ENCODE measurements at places on chromosomes 1 and 21.

- DNase-seq: no peak
These were observed 87.2 kb downstream of the PEX14 start for GRCh38 chr1:10561955-10562354.

DNA sequence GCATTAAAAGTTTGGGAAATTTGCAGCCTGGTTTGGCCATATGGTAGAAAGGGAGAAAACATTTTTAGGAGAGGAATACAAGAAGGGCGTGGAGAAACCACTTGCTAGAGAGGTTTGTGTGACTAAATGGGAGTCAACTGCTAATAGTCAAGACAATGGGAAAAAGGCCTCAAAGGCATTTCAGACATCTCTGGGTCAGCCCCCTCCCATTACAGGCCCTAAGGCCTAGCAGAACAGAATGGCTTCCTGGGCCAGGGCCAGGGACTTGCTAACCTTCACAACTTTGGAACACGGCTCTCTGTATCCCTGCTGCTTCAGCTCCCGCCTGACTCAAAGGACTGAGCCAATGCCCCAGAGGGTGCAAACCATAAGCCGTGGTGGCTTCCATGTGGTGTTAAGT is 752.3 kb upstream of the ADAMTS5 start:
- DNase-seq: no peak

- no peak for DNase-seq
These were observed 51.3 kb upstream of the LRRN2 start for GRCh38 chr1:204736836-204737235.

DNA sequence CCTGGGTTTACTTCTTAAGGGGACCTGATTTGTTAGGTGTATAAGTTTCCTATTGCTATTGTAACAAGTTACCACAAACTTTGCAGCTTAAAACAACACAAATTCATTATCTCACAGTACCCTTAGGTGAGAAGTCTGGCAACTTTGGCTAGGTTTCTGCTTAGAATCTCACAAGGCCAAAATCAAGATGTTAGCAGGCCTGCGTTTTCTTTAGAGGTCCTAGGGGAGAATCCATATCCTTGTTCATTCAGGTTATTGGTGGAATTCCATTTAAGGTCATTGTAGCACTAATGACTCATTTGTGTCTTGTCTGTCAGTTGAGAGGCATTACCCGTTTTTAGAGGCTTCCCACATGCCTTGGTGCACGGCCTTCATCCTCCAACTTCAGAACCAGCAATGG is 8.2 kb upstream of the SH2D1B start:
- DNase-seq: no peak

DNA sequence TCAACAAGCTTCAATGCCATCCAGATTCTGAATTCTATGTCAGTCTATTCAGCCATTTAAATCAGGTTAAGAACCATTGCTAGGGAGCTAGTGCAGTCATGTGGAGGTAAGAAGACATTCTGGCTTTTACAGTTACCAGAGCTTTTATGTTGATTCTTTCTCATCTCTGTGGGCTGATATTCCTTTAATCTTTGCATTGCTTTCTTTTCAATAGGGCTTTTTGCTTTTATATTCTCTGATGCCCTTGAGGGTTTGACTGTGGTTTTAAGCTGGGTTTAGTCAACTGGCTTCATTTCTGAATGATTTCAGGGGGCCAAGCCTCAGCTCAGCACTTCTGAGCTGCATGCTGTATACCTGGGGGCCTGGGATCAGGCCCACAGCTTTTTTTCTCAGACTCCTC is 51.0 kb upstream of the GORAB start:
- no peak for DNase-seq

DNA sequence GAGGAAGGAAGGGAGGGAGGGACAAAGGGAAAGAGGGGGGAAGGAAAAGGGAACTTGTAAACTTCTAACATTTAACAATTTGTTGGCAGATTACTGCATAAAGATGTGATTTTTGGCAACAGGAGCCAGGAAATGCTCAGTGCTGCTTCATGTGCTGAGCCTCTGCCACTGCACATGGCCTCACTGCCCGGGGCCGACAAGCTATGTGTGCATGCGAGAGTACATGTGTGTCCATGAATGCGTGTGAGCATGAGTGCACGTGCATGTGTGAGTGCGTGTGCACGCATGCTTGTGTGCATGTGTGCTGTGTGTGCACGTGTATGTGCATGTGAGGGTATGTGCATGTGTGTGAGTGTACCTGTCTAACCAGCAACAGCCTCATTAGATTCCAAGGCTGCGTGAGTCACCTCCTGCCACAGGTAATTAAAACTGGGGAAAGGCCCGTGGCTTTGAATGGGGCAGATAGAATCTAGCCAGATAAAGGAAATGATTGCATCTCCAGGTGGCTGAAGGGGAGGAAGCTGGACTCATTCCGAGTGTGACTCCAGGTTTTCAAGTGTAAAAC is 41.4 kb upstream of the TSPEAR start:
- DNase-seq: no peak

DNA sequence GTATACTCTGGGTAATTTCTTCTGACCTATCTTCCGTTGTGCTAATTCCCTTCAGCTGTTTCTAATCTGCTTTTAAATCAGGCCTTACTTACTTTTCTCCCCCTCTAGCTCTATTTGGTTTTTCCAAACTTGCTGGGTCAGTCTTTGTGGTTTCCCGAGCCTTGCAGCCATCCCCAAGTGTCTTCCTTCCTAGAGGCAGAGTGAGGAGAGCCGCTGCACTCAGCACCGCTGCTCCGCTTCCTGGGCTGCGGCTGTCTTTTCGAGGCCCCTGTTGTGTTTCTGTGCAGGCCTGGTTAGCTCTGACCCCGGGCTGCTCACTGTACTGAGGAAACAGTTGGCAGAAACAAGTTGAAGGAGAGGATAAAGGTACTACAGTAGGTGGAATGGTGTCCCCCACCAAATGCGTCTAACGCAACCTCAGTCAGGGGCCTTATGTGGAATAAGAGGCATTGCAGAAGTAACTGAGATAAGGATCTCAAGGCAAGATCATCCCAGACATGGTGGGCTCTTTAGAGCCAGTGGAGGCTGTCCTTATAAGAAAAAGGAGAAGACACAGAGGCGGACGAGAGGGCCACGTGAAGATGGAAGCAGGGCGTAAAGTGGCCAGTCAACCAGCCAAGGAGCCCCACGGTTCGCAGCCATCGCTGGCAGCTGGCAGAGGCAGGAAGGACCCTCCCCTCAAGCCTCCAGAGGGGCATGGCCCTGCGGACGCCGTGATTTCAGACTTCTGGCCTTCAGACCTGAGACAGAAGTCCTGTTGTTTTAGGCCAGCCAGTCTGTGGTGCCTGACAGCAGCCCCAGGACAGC is 10.5 kb downstream of the WNT9A start:
- DNase-seq: no peak

DNA sequence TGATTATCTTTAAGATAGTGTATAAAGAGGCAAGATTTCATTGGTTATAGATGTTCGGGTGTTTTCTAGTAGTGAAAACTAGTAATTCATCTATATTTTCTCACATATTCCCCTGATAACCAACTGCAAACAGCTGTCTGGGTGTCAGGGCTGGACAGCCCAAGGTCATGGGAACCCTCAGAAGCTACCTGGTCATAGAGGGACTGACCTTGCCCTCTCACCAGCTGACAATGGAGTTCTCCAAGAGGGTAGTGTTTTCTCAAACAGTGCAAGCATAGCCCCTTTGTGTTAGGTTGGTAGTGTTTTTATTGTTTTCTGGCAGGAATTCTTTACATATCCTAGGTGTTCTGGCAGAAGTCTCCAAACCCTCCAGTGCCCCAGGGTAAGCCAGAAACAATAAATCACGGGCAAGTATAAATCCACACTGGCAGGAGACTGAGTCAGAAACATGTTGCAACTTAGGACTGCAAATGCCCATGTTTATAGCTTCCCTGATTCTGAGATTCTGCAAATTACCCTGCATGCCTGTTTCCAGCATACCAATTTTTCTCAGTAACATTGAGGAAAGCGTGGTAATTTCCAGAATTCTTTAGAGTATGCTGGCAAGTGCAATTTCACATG is 82.8 kb upstream of the ATP1A1 start:
- no peak for DNase-seq

GRCh38 chr1:212381397-212382035 is 33.2 kb downstream of the PACC1 start:
- no peak for DNase-seq

DNA sequence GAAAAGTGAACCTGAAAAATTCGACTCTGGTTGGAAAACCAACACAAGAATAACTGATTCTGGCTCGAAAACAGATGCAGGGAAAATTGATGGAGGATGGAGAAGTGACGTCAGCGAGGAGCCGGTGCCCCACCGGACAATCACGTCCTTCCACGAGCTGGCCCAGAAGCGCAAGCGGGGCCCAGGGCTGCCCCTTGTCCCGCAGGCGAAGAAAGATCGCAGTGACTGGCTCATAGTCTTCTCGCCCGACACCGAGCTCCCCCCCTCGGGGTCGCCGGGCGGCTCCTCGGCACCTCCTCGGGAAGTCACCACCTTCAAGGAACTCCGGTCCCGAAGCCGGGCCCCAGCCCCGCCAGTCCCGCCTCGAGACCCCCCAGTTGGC is 1.9 kb downstream of the RUSC1 start:
- no peak for DNase-seq

- DNase-seq: no peak
These were observed 115.8 kb upstream of the SPAG17 start for GRCh38 chr1:118300808-118301207.

DNA sequence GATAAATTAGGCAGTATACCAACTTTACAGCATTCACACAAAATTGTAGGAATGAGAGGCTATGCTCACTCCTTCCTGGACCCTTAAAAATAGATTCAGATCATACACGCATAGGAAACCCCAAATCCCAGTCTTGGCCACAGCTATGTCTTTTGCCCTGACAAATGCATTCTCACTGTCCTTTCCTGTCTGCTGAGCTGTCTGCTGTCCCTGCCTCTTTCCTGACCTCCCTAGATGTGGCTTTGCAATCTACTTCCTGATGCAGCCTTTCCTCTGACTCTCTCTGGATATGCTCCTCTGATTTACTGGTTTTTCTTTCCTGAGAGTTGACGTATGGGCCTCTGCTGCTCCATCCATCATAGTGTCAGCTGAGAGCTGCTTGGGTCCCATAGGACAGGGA is 59.8 kb upstream of the SLC35F3 start:
- no peak for DNase-seq

DNA sequence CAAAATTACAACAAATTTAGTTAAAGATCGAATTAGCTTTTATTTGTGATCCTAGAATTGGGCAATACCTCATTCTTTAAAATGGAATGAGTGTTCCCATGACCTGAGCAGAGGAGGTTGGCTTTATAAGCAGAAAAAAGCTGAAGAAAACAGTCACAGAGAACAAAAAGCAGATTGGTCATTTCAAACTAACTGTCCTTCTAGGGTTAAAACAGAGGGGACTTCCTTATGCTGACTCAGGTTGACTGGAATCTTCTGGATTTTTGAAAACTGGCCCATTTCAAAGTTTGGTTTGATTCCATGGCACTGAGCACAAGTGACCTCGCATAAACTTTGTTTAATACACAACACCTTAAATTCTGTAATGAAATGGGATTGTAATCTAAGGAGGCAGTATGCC is 17.6 kb downstream of the NFASC start:
- no peak for DNase-seq

DNA sequence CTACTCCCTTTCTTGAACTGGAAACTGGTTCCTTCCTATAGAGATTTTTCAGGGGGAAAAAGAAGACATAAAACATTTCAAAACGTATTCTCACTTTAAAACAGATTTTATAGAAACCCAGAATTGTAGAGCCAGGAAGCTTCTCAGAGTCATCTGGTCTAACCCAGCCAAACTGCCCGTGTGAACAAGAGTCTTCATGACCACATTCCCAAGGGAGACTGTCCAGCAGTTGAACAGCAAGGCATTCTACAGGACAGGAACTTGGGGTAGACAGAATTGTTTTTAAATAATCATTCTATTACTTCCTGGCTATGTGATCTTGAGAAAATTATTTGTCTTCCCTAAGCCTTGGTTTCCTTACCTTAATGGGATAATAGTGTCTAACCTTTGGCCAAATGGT is 163.5 kb upstream of the IVNS1ABP start:
- DNase-seq: no peak

- DNase-seq: no peak
These were observed 25.5 kb downstream of the CAPN9 start for GRCh38 chr1:230772457-230773395.

DNA sequence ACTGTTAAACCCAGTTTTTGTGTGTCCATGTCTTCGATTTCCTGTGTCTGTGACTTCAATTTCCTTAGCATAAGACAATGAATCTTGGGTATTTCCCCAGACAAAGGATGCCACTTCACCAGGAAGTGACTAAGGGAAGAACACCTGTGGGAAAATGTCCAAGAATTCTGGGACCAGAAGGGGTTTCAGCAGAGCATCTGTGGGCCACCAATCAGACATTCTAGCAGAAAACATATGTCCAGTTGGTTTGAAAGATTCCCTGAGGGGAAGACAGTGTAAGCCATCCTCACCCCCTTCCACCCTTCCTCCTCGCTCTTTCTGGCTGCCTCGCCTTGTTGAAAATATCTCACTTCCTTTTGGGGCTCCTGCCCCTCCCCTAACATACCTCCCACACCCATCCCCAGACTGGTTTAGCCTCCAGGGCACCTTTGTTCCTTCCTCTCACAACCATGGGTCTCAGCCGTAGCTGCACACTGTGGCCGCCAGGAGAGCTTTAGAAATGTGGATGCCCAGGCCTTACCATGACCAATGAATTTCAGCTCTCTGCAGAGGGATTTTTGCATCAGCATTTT is 25.5 kb upstream of the IFNAR1 start:
- DNase-seq: no peak

DNA sequence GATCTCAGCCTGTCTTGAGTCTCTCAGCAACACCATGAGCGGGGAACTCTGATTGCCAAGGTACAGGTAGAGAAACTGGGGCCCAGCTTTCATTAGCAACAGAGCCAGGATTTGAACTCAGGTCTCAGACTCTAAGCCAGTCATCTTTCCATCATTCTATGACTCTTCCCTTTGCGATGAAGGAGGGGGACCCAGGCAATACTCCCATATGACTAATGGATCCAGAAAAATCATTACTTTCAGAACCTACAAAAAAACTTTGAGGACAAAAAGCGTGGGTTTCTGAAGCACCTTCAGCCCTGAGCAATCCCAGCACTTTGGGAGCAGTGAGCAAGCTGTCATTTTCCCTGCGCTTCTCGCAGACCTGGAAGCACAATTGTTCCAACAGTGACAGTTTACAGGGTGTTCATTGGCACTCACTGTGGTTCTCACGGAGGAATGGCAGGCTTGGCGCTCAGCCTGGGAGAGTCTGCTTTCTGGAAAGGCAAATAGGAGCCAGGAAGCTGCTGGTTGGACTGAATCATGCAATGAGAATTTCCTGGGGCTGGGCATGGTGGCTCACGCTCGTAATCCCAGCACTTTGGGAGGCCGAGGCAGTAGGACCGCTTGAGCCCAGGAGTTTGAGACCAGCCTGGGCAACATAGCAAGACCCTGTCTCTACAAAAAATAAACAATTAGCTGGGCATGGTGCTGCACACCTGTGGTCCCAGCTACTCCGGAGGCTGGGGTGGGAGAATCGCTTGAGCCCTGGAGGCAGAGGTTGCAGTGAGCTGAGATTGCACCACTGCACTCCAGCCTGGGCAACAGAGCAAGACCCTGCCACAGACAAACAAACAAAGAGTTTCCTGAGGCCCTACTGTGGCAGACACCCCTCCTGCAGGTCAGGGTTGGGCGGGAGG is 40.1 kb downstream of the SLC2A7 start:
- peak; percentile 42 for DNase-seq

GRCh38 chr1:154974102-154974807 is at the start of gene CKS1B:
TSS of gene CKS1B (plus strand) at chr1:154974681. CDS start at chr1:154974746, 65 bp downstream.
- DNase-seq: peak; percentile 86
